ENCODE measurements at places on chromosomes 11 and 22. TPM values are rescaled to one million over a fixed set of nuclear protein-coding genes. Genes with fewer than 3 reads are reported as not detected.

The OR5A1 gene
- not detected for total RNA-seq

The C22orf42 gene
- total RNA-seq, result 0.69 TPM

The PATE4 gene
- not detected for total RNA-seq

The ANO5 gene
- total RNA-seq, result 4.7 TPM

The ZBED4 gene
- 6.1 TPM for total RNA-seq

The SHANK3 gene
- 5.0 TPM for total RNA-seq

The LRRC74B gene
- total RNA-seq, result not detected

The KCTD17 gene
- 5.3 TPM for total RNA-seq

GRCh38 chr22:27133019-27133431 is 475.6 kb downstream of the MIAT start:
- H3K4me3 ChIP-seq, result no peak overlapping the region
- DNase-seq, result no peak
- no peaks in the 10 kb centered on the region for H3K4me1 ChIP-seq
- no peaks in the 10 kb centered on the region for H3K27me3 ChIP-seq
- H3K27ac ChIP-seq, result no peak overlapping the region
- no peaks in the 10 kb centered on the region for H3K36me3 ChIP-seq

- H3K27me3 ChIP-seq, result no peaks in the 10 kb centered on the region
- no peaks in the 10 kb centered on the region for H3K36me3 ChIP-seq
Measured at GRCh38 chr11:116515664-116516184, 257.1 kb downstream of the BUD13 start.

GRCh38 chr11:94897330-94897768 is 76.0 kb downstream of the CWC15 start:
- H3K27ac ChIP-seq, result no peak overlapping the region
- no peak for DNase-seq
- H3K4me3 ChIP-seq, result no peak overlapping the region
- no peaks in the 10 kb centered on the region for H3K27me3 ChIP-seq
- H3K4me1 ChIP-seq, result no peaks in the 10 kb centered on the region

- no peaks in the 10 kb centered on the region for H3K27me3 ChIP-seq
- no peaks in the 10 kb centered on the region for H3K36me3 ChIP-seq
- no peak for DNase-seq
- no peak overlapping the region for H3K4me3 ChIP-seq
- H3K4me1 ChIP-seq, result no peaks in the 10 kb centered on the region
Measured at GRCh38 chr22:33896154-33896553, 24.1 kb downstream of the LARGE1 start.

- no peaks in the 10 kb centered on the region for H3K36me3 ChIP-seq
- no peak overlapping the region for H3K4me3 ChIP-seq
- no peaks in the 10 kb centered on the region for H3K27me3 ChIP-seq
- DNase-seq, result no peak
- peak overlapping the region; percentile 89 for H3K27ac ChIP-seq
Measured at GRCh38 chr22:25113316-25113721, 86.3 kb upstream of the CRYBB3 start.

DNA sequence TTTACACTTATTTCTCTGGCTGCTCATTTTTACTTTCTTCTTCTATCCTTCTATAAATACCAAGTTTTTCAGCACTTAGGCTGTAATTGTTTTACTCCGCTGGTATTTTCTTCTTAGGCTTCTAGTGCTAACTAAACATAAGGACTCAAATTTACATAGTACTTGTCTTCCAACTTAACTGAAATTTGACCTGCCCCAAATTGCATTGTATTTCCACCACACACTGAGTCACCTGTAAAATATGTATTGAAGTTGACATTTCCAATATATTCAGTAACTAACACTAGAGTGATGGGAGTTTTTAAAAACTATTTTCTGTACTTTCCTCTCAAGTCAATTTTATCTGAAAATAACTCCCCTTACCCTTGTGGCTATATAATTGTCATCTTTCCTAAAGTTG is 1794.1 kb upstream of the RAG2 start:
- H3K36me3 ChIP-seq, result no peaks in the 10 kb centered on the region
- no peaks in the 10 kb centered on the region for H3K27me3 ChIP-seq
- no peaks in the 10 kb centered on the region for H3K4me1 ChIP-seq
- no peak overlapping the region for H3K27ac ChIP-seq
- H3K4me3 ChIP-seq, result no peak overlapping the region

DNA sequence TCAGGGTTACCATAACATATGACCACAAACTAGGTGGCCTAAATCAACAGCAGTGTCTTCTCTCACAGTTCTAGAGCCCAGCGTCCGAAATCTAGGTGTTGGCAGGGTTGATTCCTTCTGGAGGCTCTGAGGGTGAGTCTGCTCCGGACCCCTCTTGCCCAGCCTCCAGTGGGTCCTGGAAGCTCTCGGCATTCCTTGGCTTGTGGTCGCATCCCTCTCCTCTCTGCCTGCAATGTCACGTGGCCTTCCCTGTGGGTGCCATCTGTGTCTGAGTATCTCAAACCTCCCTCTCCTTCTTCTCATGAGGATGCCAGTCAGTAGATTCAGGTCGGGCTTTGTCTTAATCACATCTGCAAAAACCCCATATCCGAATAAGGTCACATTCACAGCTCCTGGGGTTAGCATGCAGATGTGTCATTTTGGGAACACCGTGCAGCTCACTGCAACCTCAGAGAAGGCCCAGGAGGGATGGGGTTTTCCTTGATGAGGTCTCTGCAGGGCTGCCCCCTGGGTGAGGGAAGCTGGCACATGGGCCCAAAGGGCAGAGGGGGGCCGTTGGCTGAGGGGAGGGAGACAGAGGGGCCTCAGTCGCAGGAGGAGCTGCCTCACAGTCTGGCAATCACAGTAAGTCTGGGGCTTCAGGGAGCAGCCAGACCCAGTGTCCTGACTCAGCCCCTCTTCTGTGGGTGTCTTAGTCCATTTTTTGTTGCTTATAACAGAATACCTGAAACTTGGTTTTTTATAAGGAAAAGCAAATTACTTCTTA is 41.2 kb downstream of the PARVG start:
- H3K4me3 ChIP-seq, result no peak overlapping the region
- no peak overlapping the region for H3K27ac ChIP-seq

Measured in pancreas (tissue), 10 donors.